Ovary (tissue), 10 donors: ENCODE measurements at places on chromosomes 12 and 14. TPM values are rescaled to one million over a fixed set of nuclear protein-coding genes. Genes with fewer than 3 reads are reported as not detected.

TMTC1 gene
- 22.3 TPM for total RNA-seq

IGF1 gene
- total RNA-seq, result 44.4 TPM

CCDC38 gene
- total RNA-seq, result not detected

DNA sequence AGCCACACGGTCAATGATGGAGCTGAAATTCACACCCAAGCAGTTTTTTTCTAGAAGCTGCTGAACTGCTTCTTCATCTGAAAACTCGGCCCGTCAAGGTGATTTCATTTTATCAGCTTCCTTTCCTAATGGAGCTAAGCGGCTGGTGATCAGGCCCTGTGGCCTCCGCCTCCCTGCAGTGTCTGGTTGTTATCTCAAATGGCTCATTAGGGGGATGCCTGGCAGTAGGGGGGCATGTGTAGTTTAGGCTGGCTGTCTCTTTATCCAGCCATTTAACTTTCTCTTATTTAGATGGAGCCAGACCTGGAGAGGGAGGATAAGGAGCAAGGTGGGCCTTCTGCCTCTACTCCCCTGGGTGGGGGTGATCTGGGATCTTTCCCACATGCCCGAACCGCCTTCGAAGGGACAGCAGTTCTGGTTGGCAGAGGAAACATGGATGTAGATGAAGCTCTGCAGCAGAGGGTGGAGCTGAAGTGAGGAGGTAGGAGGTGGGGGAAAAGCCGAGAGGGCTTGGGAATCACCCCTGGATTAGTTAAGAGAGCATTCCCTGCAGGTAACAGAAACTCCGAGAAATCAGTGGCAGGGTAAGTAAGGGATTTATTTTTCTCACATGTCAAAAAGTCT is 64.4 kb downstream of the TGFB3 start:
- no peak overlapping the region for H3K4me3 ChIP-seq
- DNase-seq, result no peak
- no peak overlapping the region for H3K27ac ChIP-seq
- no peaks in the 10 kb centered on the region for H3K36me3 ChIP-seq
- H3K27me3 ChIP-seq, result no peaks in the 10 kb centered on the region

- H3K27ac ChIP-seq, result no peak overlapping the region
- no peaks in the 10 kb centered on the region for H3K36me3 ChIP-seq
- no peak overlapping the region for H3K4me3 ChIP-seq
Observed at GRCh38 chr14:51341338-51341737, 101.3 kb downstream of the TMX1 start.

DNA sequence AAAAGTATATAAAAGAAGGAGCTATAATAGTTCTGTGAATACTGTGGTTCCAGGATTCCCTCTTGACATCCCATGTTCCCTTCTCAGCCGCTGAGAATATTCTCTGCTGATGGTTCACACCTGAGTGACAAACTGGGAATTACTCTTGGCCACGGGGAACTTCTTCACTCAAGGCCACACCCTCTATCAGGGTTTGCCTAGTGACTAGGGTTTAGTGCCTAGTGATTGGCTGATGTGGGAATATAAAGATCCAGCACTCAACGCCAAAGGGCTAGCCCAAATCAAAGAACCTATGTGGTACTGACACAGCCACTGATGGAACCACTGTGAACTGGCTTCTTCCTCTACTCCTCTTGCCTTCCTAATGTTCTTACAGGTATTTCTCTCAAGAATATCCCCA is 248.4 kb downstream of the ASCL1 start:
- H3K4me3 ChIP-seq, result no peak overlapping the region
- H3K36me3 ChIP-seq, result no peaks in the 10 kb centered on the region
- H3K27me3 ChIP-seq, result no peaks in the 10 kb centered on the region
- no peak overlapping the region for H3K27ac ChIP-seq

GRCh38 chr12:102197789-102198188 is at the start of gene PMCH:
TSS of gene PMCH (minus strand) at chr12:102197833. CDS start at chr12:102197770, 63 bp downstream.
- DNase-seq, result no peak
- no peaks in the 10 kb centered on the region for H3K36me3 ChIP-seq
- no peak within 1 kb of the TSS for H3K4me3 ChIP-seq

- DNase-seq, result peak; percentile 68
- no peaks in the 10 kb centered on the region for H3K36me3 ChIP-seq
- no peaks in the 10 kb centered on the region for H3K27me3 ChIP-seq
- H3K27ac ChIP-seq, result peak overlapping the region; percentile 69
- peaks cover 6% of the 10 kb centered on the region for H3K4me1 ChIP-seq
Observed at GRCh38 chr12:29640589-29641345, 143.0 kb downstream of the TMTC1 start.

- H3K4me3 ChIP-seq, result no peak overlapping the region
- H3K27ac ChIP-seq, result no peak overlapping the region
- H3K36me3 ChIP-seq, result no peaks in the 10 kb centered on the region
- H3K4me1 ChIP-seq, result no peaks in the 10 kb centered on the region
- no peaks in the 10 kb centered on the region for H3K27me3 ChIP-seq
Observed at GRCh38 chr14:61511558-61511948, 183.8 kb upstream of the HIF1A start.

DNA sequence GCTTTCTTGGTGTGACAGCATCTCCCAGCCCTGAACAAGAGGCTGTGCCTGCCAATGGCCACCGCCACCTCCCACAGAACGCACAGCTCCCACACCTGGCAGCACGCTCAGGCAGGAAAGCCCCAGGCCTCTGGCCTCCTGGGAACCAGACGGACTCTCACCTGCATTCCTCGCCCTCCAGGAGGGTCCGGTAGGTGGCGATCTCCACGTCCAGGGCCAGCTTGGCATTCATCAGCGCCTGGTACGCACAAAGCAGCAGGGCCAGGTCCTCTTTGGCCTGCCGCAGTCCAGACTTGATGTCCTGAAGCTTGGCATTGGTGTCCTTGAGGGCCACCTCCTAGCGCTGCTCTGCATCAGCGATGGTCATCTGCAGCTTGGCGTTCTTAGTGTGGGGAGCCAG is 12.1 kb upstream of the KRT77 start:
- H3K27ac ChIP-seq, result no peak overlapping the region
- H3K4me1 ChIP-seq, result no peaks in the 10 kb centered on the region
- no peaks in the 10 kb centered on the region for H3K27me3 ChIP-seq
- no peaks in the 10 kb centered on the region for H3K36me3 ChIP-seq
- H3K4me3 ChIP-seq, result no peak overlapping the region
- no peak for DNase-seq

GRCh38 chr14:85461432-85462133 is 68.4 kb upstream of the FLRT2 start:
- H3K36me3 ChIP-seq, result no peaks in the 10 kb centered on the region
- no peaks in the 10 kb centered on the region for H3K4me1 ChIP-seq
- no peak overlapping the region for H3K4me3 ChIP-seq
- no peaks in the 10 kb centered on the region for H3K27me3 ChIP-seq

GRCh38 chr14:56730538-56731145 is 79.6 kb downstream of the OTX2 start:
- H3K27ac ChIP-seq, result no peak overlapping the region
- H3K36me3 ChIP-seq, result no peaks in the 10 kb centered on the region
- no peak overlapping the region for H3K4me3 ChIP-seq
- DNase-seq, result no peak
- H3K4me1 ChIP-seq, result peaks cover 1% of the 10 kb centered on the region
- no peaks in the 10 kb centered on the region for H3K27me3 ChIP-seq
